HS-27A (cell line): ENCODE measurements at places on chromosomes 2 and 18.

GRCh38 chr2:56741601-56742102 lies 557.9 kb downstream of the CCDC85A start:
- peak; percentile 91 for DNase-seq

GRCh38 chr2:149291881-149292280 lies 38.5 kb upstream of the LYPD6 start:
- no peak for DNase-seq

GRCh38 chr2:237181844-237182243 lies 96.2 kb downstream of the COPS8 start:
- no peak for DNase-seq

DNA sequence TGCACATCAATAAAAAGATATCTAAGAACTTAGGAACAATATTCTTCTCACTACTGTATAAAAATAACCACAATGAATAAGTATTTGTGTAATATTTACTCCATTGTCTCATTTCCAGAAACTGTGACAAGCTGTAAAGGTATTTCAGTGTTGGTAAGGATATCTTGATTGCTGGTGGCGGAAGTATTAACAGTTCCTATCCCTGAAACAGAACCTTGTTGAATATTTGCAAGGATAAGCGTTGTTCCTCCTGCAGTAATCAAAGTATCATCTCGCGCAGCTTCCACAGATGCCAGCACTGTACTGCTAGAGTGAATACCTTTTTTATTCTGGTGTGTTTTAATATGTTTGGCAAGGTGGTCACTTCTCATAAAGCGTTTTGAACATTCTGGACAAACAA lies 55.3 kb downstream of the SP3 start:
- no peak for DNase-seq

GRCh38 chr2:2269989-2270562 lies 61.0 kb downstream of the MYT1L start:
- DNase-seq: no peak

- DNase-seq: no peak
Observed at GRCh38 chr18:12485479-12486105, 77.9 kb downstream of the PRELID3A start.

DNA sequence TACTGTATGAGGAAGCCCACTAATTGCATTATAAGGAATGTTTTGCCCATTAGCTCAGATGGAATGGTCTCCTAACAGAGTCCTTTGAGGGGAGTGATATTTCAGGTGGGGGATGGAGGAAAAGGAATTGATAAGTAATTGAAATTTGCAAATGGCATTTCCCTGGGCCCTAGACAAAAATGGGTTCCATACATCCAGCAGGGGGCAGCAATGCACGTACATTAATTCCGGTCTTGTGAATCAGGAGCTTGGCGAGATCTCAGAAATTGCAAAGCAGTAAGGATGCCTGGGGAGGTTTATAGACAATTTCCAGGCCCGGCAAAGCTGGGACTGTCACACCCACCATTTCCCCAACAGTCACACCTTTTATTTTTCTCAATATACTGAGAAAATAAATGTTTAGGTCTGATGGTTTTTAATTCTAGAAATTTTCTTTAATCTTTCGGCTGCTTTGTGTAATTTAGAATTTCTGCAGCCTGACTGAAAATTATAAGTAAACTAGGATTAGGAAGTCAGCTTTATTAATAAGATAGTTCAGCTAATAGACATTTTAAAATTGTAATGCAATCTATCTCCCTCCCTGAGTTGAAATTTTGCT lies 122.8 kb downstream of the LYPD1 start:
- peak; percentile 66 for DNase-seq

DNA sequence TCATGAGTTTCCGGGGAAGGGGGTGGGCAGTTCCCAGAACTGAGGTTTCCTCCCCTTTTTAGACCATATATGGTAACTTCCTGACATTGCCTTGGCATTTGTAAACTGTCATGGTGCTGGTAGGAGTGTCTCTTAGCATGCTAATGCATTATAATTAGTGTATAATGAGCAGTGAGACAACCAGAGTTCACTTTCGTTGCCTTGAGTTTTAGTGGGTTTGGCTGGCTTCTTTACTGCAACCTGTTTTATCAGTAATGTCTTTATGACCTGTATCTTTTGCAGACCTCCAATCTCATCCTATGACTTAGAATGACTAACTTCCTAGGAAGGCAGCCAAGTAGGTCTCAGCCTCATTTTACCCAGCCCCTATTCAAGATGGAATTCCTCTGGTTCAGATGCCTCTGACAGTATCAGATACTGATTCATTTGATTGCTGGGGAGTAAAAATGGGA lies 447.3 kb downstream of the XIRP2 start:
- no peak for DNase-seq
